ENCODE measurements at places on chromosomes 4 and X.

- DNase-seq = no peak
These were observed 20.4 kb upstream of the SH3KBP1 start for GRCh38 chrX:19907794-19908193.

- DNase-seq = no peak
These were observed 194.9 kb downstream of the CBLL2 start for GRCh38 chrX:22467571-22467970.

GRCh38 chrX:113274345-113274744 is 433.7 kb upstream of the AMOT start:
- DNase-seq = no peak

- no peak for DNase-seq
These were observed 23.5 kb downstream of the FMR1 start for GRCh38 chrX:147935156-147935758.

DNA sequence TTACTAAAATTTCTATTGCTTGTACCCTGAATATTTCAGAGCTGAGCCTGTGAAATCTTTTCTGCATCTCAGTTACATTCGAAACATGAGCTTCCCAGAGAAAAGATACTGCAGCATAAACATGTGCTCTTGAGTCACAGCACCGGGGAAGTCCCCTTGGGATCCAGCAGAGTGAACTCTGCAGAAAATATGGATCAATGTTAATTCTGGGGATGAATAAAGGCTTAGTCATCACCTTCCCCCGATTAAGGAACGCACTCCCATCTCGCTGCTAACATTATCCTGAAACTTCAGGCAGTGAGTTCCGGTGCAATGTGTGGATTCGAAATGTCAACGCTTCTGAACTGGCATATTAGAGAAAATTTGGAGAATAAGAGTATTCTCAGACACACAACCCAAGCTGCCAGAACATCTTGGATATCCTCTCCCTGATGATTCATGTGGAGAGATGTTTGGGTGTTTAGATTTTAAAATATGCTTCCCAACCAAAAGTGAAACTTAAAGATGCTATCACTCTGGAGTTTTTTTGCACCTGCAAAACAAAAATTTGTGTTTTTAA is 90.8 kb downstream of the IRF2 start:
- no peak for DNase-seq

DNA sequence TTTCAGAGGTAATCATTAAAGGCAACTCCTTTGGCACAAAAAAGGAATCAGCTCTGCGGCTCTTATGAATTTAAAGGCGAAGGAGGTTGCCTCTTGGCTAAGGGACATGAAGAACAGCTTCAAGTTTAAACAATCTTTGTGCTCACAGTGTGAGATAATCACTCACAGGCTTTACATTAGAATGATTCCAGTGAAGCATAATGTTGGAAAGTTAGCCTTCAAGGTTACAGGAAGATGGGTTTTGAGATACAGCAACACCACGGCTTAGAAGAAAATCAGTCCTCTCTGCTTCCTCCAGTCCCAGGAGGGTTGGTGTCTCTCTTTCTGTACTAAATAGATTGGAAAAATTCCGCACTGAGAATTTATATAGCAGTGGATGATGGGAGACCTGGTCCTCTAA is 11.6 kb upstream of the SCD5 start:
- DNase-seq = no peak

- no peak for DNase-seq
These were observed 224.6 kb downstream of the SPRY1 start for GRCh38 chr4:123621072-123621705.

DNA sequence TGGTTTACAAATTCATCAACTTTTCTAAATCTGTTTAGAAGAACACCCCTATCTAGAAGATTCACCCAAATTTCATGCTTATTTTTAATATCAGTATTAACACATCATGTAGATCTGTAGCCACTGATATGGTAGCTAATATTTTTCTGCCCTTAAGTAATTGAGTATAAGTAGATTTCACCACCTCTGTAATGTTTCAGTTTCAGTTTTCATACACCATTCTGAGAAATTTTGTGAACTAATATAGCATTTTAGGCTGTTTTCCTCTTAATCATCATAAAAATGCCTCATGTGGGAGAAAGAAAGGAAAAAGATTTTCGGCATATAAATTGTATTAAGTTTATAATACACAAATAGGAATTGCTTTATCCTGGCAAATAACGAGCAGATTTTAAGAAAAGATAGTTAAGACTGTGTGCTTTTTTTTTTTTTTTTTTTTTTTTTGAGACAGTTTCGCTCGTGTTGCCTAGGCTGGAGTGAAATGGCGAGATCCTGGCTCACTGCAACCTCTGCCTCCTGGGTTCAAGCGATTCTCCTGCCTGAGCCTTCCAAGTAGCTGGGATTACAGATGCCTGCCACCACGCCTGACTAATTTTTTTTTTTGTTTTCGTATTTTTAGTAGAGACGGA is 21.4 kb upstream of the RBPJ start:
- DNase-seq = no peak

GRCh38 chrX:42967681-42968300 is 189.8 kb upstream of the PPP1R2C start:
- no peak for DNase-seq

DNA sequence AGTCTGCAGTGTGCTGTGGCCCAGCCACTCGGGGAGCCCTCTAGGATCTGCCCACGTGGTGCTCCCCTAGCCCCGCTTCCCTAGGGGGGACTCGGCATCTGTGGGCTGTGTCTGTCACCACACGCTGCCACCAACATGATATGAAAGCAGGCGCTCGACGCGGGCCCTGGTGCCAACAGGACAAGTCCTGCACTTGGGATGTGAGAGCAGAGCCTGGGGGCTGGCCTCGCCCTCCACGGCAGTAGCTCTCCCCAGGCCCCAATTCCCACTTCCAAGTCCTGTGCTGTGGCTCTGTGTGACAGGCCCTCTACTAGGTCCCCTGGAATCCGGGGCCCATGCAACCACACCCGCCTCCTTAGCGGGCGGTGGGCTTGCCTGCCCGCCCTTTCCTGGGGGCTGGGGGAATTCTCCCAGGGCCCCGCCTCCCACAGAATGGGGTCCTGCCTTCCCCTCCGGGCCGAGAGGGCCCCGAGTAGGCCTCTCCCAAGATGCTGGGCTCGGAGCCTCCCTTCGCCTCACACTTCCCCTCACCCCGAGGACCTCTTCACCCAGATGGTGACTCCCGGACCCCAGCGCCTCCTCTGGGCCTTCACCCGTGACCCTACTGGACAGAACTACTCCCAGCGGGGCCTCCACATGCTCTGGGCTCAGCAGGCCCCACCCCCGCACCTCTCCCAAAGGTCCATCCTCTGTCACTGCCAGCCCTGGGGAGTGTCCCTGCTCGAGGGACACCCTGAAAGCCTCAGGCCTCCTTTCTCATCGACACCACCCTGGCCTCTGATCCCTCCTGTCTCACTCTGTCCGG is 11.2 kb downstream of the LRPAP1 start:
- no peak for DNase-seq

- no peak for DNase-seq
These were observed 2.4 kb upstream of the ARHGEF6 start for GRCh38 chrX:136783159-136783558.

- peak; percentile 97 for DNase-seq
These were observed 1.3 kb upstream of the RBPJ start for GRCh38 chr4:26319467-26319948.

DNA sequence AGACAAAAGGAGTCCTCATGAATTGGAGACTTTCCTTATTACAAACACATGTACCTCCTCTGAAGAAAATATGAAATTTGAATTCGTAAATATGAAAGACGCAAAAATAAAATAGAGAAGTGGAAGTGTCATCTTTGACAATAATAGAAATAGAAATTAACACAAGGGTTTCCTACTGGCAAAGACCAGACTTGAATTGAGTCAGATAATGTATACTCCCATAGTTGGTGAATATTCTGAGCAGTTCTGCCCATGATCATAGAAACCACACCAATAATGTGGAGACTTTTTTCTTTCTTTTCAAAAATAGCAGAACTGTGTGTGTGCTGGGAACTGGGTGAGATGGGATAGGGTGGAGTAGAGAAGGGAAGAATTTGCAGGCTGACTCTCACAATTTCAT is 277.7 kb upstream of the TET2 start:
- no peak for DNase-seq

DNA sequence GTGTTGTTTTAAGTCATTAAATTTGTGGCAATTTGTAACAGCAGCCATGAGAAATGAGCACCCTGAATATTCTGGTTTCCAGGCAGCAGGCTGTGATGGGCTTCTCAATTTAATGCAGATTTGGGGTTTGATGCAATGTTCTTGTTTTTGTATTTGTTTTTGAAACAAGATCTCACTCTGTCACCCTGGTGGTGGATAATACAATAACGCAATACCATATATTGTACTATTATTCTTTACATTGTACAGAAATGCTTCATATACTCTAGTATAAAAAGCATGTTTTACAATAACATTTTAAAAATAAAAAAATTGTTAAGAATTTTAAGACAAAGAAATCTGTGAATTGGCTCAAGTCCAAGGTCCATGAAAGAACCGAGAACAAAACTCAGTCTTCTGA is 129.1 kb downstream of the USP46 start:
- DNase-seq = no peak

- no peak for DNase-seq
These were observed 240.1 kb downstream of the OPHN1 start for GRCh38 chrX:68193234-68193633.

DNA sequence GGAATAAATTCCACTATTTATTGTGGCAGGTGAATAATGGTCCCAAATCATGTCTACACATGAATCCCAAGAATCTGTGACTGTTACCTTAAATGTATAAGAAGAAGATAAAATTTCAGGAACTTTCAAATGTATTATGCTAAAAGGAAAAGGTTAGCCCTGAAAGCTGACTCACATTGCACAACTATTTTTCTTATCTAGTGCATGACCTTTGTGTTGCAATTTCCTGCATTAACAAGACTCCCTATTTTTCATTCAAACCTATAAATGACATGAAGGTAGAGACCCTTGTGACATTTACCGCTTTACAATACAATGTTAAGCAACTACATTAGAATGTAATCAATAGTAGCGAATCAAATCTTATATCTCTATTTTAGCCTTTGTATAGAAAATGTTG is 36.7 kb downstream of the UBQLN2 start:
- DNase-seq = no peak

GRCh38 chr4:157896726-157897125 is 276.1 kb downstream of the GASK1B start:
- DNase-seq = no peak

- DNase-seq = no peak
These were observed 14.8 kb downstream of the PDK3 start for GRCh38 chrX:24479924-24480323.

- no peak for DNase-seq
These were observed 142.2 kb upstream of the EOLA2 start for GRCh38 chrX:150080497-150080896.

DNA sequence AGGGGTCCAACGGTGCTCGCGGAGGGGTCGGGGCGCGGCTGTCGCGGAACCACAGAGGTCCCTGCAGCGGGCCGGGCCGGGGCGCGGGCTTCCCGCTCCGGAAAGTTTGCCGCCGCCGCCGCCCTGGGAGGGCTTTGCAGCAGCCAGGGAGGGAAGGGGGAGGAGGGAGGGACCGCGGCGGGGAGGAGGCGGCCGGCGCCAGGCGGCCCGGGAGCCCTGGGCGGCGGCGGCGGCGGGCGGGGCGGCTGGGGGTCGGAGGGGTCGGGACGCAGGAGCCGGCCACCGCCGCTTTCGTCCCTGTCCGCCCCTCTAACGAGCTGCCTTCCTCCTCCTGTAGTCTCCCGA is 375 bp downstream of the FGFR3 start:
- no peak for DNase-seq

GRCh38 chrX:110407910-110408545 is 49.4 kb downstream of the RTL9 start:
- no peak for DNase-seq

GRCh38 chr4:173626277-173626676 is 96.2 kb upstream of the HAND2 start:
- no peak for DNase-seq

DNA sequence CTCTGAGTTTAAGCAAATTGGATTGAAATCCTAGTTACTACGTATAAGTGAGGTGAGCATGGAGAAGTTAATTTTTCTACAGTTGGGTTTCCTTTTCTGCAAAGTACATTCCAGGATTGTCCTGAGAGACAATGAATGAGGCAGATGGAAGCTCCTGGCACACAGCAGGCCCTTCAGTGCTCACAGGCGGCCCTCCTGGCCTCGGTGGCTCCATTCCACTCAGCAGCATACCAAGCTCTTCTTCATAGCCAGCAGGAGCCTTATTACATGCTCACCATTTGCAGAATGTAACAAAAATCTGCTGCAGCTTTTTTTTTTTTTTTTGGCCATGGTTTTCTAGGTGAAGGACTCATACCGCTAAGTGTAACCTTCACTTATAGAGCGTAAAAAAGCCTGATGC is 113.2 kb upstream of the FAM9B start:
- DNase-seq = no peak

DNA sequence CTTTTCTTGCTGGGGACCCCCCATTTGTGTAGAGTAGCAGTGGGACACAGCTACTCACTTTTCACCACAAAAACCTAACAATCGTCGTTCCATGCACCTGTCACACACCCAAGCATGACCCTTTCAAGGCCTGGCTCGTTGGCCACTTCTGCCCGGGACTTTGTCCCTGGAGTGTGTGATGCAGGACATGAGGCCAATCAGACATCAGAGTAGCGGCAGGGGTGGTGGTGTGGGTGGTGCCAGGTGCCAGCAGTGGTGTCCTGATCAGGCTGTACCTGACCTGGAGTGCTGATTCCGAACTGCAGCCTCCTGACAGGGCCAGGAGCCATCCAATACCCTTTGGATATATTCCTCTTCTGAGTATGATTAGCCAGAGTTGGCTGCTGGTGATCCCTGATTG is 23.1 kb upstream of the PROM1 start:
- no peak for DNase-seq

- DNase-seq = no peak
These were observed 148.3 kb downstream of the STOX2 start for GRCh38 chr4:184053434-184053833.

DNA sequence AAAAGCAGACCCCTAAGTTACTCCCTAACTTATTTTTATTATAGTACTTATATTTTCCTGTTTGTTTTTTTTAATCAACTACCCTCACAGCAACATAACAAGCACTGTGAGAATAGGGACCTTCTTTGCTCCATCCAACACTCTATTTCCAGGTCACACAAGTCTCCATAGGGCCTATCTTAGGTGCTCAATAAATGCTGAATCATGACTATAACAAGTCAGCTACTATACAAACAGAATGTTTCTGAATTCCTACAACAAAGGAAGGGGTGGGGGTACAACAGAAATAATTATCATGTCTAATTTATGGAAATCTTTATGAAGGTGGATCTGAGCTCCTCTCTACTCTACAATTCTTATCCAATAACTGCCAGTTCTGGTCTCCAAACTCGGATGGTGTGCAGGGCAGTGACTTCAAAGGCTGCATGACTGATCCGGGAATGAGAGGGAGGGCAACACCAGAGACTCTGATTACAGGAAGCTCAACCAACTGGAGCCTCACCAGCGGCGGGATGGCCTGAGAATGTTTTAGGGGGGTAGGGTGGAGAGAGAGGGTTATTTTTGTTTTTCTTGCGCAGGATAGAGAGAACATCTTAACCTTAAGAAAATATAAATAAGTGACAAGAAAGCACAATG is 71.1 kb downstream of the HADH start:
- DNase-seq = no peak

- no peak for DNase-seq
These were observed 35.7 kb downstream of the CASK start for GRCh38 chrX:41887691-41888090.

GRCh38 chr4:166903408-166903807 is 330.9 kb downstream of the SPOCK3 start:
- DNase-seq = no peak

GRCh38 chr4:76084542-76084941 is 10.0 kb downstream of the ART3 start:
- DNase-seq = no peak
